Fibroblast of the aortic adventitia (primary cell): ENCODE measurements at places on chromosomes 3 and 15. TPM values are rescaled to one million over a fixed set of nuclear protein-coding genes. Genes with fewer than 3 reads are reported as not detected.

The CKMT1A gene
- total RNA-seq: not detected in 2 replicates

The GPR87 gene
- total RNA-seq: 0.18 TPM in 1 of 2 replicates, not detected in the other

The INAFM2 gene
- total RNA-seq: 8.1 and 8.9 TPM in 2 replicates

The PPP1R2 gene
- 60.1 and 126 TPM in 2 replicates for total RNA-seq

The CCR9 gene
- total RNA-seq: not detected in 2 replicates
